ENCODE measurements at places on chromosomes 13 and 19. TPM values are rescaled to one million over a fixed set of nuclear protein-coding genes. Genes with fewer than 3 reads are reported as not detected.
A peak's percentile ranks its signal among the peaks of the same experiment; 100 is the strongest.

GRCh38 chr13:43391036-43391435 lies 367.6 kb downstream of the DNAJC15 start:
- no peak for DNase-seq

DNA sequence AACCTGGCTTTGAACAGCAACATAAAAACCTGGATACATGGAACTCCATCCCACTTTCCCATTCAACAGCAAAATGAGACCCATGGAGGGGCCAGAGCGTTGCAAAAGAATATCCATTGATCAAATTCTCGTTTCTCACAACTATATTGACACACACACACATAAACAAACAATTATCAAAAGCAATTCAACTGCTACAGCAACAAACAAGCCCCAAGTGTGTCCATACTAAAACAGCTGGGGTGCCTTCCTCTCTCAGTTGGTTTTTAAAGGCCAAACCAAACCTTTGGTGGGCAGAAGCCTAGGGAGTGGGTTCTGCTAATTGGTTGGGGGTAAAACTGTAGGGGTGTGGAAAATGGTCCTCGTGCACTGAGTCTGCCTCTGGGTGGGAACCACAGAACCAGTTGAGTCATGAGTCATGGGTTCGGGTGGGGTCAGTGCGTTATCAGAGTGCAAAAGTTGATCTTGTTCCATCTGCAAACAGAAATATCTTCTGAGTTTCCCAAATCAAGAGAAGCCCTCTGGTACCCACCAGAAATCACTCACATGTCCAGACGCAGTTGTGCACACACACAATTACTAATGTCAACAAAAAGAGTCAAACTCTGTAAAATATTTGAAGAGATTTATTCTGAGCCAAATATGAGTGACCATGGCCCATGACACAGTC lies 18.5 kb downstream of the GPR42 start:
- no peak for DNase-seq

The C19orf85 gene
- not detected for total RNA-seq

The DPY19L3 gene
- 29.9 TPM for total RNA-seq

GRCh38 chr13:102571075-102571474 lies 25.7 kb upstream of the TPP2 start:
- DNase-seq = no peak

- DNase-seq = no peak
Observed at GRCh38 chr13:63901630-63902029, 2486.0 kb upstream of the PCDH20 start.

The RGS9BP gene
- total RNA-seq = 0.89 TPM

The CCDC194 gene
- not detected for total RNA-seq

- no peak for DNase-seq
Observed at GRCh38 chr13:94157705-94158218, 321.7 kb downstream of the DCT start.

The ZNF254 gene
- 42.9 TPM for total RNA-seq

DNA sequence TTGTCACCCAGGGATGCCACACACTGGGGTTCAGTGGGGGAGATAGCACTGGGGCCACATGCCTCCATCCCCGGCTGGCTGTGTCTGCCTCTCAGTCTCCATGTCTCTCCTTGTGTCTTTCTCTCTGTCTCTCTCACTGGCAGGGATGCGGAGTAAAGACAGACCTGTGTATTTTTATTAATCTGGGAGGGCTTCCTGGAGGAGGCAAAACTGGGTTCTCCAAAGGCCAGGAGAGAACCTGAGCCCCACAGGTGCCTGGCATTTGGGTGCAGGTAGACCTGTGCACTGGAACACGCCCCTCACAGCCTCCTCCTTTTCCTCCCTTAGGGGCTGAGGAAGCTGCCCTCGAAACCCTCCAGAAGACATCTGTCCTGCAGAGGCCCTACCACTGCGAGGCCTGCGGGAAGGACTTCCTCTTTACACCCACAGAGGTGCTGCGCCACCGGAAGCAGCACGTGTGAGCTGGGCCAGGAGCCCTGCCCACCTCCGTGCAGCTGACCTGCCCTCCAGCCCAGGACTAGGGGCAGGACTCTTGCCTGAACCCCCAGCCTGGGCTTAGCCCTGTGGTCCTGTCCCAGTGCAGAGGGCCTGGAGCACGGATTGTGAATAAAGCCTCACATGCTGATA lies 32.7 kb downstream of the DHX34 start:
- DNase-seq = no peak

DNA sequence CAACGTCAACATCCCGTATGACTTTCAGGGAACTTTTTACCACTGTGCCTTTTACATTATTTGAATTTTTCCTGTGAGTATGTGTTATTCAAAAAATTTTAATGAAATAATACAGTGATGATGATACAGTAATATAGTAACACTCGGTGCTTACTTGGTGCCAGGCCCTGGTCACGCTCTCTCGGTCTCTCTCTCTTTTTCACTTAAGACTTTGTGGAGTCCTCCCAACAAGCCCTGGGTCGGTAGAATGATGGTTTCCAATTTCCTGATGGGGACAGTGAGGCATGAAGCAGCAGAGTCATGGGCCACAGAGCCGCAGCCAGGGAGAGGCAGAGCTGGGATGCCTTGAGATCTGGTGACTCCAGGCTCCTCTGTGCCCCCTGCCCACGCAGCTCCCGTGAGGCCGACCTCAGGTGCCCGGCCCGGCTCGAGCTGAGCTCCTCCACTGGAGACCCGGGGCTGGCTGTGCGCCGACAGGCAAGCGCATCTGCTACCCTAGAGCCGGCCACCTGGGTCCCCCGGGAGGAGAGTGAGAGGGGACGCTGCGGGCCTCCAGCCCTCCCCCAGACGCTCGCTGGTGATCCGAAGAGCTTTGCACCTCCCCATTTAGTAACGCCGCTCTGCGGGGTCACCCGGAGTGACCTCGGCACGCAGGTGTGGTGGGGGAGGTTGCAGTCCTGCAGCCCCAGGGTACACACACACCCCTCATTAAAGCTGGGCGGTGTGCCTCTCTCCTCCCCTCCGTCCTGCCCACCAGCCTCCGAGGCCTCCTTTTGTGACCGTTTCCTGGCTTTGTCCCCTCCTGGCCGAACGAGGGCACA lies 4.4 kb upstream of the SBK3 start:
- no peak for DNase-seq

- DNase-seq = no peak
Observed at GRCh38 chr13:85797311-85797710, 1.9 kb downstream of the SLITRK6 start.

GRCh38 chr19:42436006-42436405 lies 6.7 kb downstream of the CXCL17 start:
- peak; percentile 89 for DNase-seq

DNA sequence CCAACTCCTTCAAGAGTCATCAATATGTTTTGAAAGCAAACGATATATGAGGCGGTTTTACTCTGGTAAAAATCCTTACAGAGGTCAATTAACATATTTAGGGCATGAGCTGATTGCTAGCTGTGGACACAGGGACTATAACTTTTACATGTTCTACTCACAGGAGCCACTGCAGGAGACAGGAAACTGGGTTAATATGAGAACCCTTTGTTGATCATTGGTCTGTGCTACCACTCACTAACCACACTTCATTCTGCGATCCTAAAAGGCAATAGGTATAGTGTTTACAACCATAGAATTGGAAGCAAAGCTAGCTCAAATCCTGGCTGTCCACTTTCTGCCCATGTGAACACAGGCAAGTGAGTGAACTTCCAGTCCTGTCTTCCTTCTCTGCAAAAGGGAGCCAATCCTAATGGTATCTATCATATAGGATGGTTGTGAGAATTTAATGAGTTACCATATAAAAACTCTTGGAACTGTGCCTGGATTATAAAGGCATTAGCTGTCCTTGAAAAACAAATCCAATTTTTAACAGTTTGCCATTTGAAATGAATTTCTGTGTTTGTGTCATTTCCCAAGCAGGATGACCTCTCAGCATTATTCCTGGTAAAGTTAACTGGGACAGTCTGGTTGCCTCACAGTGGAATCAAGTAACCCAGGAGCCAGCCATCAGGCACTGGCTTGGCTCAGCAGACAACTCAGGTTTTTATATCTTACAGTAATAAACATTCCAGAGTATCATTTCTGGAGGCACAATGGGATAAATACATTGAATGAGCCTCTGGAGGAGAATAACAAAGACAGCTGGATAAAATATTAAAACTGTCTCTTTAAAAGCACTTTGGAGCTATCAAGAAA lies 29.8 kb upstream of the RAP2A start:
- DNase-seq = no peak

- no peak for DNase-seq
Observed at GRCh38 chr19:48396824-48397176, 3.3 kb downstream of the GRIN2D start.

The GAPDHS gene
- 0.20 TPM for total RNA-seq

GRCh38 chr19:13150931-13151604 lies 857 bp downstream of the IER2 start:
- DNase-seq = no peak

DNA sequence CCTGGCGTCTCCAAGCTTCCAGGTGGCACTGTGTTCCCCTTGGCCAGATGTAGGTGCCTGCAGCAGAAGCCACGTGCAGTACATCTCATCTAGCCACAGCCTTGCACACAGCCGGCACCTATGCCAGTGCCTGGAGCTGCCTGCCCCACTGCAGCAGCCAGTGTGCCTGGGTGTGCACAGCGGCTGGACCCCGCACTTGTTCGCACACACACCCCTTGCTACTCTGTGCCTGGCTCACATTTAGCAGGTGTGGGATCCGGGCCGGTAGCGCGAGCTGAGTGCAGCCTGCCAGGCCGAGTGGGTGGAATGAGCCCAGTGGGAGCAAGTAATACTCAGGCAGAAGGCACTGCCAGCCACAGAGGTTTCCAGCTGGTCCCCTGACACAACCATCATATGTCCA lies 26.9 kb upstream of the RBM26 start:
- DNase-seq = no peak

- DNase-seq = no peak
Observed at GRCh38 chr19:18933297-18933696, 7.7 kb downstream of the HOMER3 start.

- DNase-seq = peak; percentile 11
Observed at GRCh38 chr13:113001241-113002140, 32.5 kb downstream of the MCF2L start.

DNA sequence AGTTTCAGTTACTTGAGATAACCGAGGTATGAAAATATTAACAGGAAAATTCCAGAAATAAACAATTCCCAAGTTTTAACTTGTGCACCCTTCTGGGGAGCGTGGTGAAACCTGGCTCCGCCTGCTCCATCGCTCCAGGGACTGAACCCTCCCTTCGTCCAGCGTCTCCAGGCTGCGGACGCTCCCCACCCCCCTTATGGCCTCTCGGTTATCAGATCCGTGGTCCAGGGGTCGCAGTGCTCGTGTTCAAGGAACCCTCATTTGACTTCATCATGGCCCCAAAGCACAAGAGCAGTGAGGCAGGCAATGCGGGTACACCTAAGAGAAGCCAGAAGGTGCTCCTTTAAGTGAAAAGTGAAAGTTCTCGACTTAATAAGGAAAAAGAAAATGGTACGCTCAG lies 71.1 kb downstream of the ATP11A start:
- DNase-seq = no peak

DNA sequence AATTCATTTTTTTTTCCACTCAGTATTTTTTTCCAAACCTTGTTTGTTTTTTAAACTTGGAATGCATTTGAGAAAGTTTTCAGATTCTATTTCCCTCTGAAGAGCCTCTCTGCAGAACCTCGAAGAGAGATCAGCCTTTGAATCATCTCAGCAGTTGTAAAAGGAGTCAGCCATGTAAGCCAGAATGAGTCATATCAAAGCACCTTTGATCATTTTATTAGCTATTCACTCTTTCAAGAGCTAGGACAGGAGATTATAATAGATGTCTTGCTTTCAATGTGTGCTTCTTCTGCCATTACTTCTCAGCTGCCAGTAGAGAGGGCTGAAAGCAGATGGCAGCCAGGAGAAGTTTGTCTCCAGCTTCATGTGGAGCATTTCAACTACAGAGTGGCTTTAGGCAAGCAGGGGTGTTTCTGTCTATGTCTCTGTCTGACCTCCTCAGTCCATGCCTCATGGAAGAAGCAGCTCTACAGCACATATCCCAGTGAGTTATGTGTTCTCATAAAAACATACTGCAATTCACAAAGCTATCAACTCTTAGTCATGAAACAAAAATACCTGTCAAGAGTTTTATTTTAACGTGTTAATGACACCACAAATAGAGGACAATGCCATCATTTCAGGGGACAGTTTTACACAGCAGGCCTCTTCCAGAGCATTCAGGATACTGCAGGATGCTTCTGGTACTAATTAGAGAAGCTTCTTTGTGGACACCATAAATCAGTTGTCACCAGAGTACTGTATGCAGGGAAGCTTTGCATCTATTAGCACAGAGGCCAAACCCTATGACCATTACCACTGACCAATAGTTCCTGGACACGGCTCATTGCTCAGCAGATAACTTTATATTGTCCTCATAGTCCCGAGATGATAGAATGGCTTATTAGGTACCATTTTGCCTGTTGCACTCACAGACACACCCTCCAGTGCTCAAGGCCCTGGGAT lies 94.3 kb downstream of the NHLRC3 start:
- no peak for DNase-seq

- no peak for DNase-seq
Observed at GRCh38 chr13:104832231-104832630, 1703.2 kb downstream of the EFNB2 start.

DNA sequence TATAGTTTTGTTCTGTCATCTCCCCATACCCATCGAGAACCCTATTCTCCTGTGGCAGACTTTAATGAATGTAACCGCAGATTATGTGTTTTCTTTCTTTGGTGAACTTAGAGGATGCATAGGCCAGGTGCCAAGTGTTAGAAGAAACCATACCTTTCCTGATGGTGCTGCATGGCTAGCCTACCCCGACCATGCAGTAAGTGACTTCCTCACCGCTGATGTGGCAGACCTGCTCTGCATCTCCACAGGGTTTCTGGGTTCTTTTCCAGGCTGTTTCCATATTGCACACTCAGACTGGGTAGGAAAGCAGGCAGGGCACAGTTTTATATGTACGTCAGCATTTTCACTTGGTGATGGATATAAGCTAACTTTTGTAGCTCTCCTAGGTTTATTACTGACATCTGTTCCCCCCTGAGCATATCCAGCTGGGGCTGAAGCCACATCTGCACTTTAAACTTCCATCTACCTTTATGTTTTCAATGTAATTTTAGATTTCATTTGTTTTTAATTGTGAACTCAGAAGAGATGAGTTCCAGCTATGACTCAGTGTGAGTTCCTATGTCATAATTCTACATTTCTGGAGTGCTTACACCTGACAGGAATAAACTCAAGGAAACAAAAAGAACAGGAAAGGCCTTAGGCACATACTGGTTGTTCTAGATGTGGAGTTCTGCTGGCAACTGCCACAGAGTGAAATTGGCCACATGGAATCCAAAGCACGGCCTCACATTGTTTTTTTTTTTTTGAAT lies 42.3 kb downstream of the LRCH1 start:
- DNase-seq = no peak

DNA sequence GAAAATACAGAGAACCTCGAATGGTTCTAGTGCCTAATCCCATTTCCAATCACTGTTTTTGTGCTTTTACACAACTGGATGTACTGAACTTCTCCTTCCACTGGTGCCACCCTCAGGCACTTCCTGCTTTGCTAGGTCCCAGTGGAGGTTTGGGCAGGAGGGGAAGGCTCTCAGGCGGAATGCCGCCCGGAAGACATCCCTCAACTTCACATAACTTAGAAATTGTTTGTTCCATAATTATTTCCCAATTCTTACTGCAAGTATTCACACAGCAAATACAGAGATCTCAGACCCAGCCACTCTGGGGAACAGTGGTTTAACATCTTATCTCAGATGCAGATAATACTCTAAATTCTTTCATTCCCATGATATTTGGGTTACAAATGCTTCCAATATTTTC lies 195.7 kb upstream of the IPO5 start:
- DNase-seq = peak; percentile 15

- no peak for DNase-seq
Observed at GRCh38 chr19:44869733-44870470, 21.2 kb upstream of the TOMM40 start.

- no peak for DNase-seq
Observed at GRCh38 chr13:76609643-76610042, 276.6 kb downstream of the KCTD12 start.

GRCh38 chr13:100798739-100799361 lies 124.3 kb upstream of the TMTC4 start:
- DNase-seq = no peak
